ENCODE measurements at places on chromosomes 3 and 15. TPM values are rescaled to one million over a fixed set of nuclear protein-coding genes. Genes with fewer than 3 reads are reported as not detected.
A peak's percentile ranks its signal among the peaks of the same experiment; 100 is the strongest.

Gene CCR1
- total RNA-seq: not detected

DNA sequence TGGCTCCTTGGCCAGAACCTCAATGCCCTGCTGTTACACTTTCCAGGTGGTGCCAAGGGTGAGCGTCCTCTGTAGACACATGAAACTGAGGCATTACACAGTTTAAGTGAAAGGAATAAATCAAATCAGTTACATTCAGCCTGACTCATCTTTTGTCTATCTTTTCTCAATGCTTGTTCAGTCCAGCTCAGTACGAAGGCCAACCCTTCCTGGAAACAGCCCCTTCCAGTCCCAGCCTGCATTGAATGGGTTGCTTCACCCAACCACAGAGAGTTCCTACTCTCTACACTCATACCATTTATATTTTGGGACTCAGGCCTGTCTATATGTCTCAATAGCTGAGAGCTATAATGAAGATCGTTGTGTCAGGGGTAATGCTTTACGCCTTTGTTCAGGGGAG is 363.6 kb downstream of the RORA start:
- no peak for DNase-seq

DNA sequence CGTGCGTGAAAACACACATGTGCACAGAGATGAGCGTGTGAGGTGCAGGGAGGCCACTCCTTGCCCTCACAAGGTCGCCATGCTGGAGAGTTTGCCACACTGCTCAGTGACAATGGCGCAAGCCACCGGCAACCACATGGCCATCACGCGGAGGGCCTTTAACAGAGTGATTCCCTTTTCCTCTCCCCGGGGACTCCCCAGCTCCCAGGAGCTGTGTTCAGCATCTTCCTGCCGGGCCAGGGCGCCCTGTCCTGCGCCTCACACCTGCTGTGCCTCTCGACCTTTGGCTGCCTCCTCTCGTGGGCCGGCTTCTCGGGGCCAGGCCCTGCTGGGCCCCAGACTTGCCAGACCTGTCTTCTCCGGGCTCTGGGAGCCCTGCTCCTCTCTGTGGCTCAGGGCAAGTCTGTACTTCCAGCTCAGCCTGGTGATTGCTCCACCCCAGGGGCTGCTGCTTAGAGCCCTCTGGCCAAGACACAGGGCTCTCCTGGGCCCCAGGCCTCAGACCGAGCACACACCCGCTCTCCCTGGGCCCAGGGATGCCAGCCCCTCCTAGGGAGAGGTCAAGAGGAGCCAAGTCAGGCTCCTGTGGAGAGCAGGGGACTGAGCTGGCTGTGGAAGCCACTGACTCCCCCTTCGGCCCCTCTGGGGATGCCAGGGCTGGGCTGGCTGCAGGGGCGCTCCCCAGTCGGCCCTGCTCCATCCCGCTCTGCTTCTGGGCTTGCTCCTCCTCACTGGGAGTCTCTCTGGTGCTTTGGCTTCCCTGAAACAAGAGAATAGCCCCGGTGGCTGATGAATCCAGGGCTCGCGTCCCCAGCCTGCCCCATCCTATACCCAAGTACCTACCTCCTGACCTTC is 5.6 kb downstream of the CCDC9B start:
- no peak for DNase-seq

- DNase-seq: peak; percentile 41
Measured at GRCh38 chr15:55282284-55282833, 7.3 kb downstream of the RAB27A start.

DNA sequence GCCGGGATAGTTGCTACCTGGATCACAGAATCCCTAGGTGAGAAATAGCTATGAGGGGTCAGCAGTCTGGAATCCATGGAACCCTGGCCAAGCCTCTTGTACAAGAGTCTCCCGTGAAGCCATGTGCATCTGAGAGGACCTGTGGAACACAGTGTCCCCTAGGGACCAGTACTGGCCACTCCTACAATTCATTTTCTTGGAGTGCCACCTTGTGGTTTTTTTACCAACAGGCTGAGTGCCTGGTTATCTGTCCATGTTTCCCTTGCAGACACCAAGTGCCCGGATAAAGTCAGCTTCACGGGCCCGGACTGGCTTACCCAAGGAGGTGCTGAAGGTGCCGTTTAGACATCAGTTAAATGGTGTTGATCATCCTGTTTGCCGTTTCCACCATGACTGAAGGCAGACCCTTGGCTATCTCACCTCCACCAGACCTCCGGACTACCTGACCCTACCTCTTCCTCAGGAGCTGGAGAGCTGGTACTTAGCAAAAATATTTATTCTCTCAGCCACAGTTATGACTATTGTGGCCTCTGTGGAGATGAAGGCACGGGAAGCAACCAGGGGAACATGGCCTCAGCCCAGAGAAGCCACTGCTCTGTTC is 93.9 kb downstream of the RBPMS2 start:
- peak; percentile 83 for DNase-seq

Gene BCHE
- 20.4 TPM for total RNA-seq

Gene ACSBG1
- not detected for total RNA-seq

Gene GAP43
- total RNA-seq: not detected

GRCh38 chr3:67804578-67804977 is 150.2 kb upstream of the SUCLG2 start:
- no peak for DNase-seq

DNA sequence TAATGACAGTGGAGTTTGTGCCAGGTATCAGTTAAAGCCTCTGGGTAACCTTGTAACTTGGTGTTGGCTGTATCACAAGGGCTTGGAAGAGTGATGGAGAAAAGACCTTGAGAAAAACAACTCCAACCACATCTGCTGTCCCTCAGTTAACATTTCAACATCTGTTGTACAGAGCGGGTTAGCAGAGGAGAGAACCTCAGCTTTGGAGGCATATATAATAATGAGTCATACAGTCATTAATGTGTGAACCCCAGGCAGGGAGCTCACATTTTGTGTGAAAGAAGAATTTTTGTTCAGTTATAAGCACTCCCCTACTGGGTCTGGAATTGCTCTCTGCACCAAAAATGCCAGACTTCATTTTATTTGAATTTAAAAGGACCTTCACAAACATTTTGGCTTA is 439.5 kb downstream of the PDCD6IP start:
- no peak for DNase-seq

Gene SIAH2
- 26.9 TPM for total RNA-seq

Gene PCOLCE2
- total RNA-seq: 0.23 TPM

GRCh38 chr3:59605944-59606534 is 556.2 kb upstream of the CFAP20DC start:
- no peak for DNase-seq

Gene ACAP2
- 63.3 TPM for total RNA-seq

GRCh38 chr3:147401421-147401820 is 4.9 kb downstream of the ZIC4 start:
- DNase-seq: no peak

DNA sequence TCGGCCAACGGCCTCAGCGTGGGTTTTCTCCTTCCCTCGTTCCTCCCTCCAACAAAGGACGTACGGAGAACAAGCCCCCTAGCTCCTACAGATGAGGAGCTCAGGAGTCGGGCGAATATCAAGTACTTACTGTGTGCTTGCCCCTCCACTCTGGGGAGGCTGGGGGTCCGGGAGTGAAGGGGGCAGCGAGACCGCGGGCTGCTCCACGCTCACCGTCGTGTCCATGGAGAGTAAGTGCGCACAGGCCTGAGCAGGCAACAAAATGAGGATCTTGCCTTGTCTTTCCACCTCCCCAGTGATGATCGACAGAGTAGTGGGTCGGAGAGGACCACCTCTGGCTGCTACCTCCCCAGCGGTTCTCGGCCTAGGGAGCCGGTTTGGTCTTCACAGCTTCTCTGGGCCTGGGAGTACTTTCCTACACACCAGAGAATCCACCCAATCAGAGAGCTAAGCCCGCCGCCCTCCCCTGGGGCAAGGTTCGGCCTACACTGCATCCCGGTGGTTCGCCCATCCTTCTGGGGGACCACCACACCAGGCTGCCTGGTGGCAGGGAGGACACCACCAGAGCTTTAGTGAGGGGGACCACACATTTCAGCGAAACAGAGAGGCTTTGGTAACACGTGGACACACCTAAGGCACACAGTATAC is 603 bp upstream of the TRANK1 start:
- no peak for DNase-seq

DNA sequence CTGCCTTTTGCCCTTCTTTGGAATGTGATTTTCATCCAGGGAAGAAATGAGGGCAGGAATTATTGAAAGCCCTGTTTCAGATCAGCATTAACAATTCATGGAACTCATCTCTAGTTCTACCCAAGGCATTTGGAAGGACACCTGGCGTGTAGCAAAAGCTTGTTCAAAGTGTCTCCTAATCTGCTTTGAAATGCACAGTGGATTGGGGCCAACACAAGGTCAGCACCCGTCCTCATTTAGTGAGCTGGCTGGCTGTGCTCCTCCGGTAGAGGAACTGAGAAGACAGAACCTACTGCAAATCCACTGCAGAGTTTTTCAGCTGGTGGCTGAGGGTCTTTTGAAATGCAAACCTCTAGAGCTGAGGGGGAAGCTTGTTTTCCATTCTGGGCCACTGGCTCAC is 141.6 kb upstream of the STT3B start:
- no peak for DNase-seq

Gene PLCD1
- 19.7 TPM for total RNA-seq

Gene SYNPR
- total RNA-seq: not detected

GRCh38 chr15:36291501-36291900 is 287.9 kb upstream of the CDIN1 start:
- no peak for DNase-seq

Gene GNAT1
- not detected for total RNA-seq

Gene NAA50
- 201 TPM for total RNA-seq

DNA sequence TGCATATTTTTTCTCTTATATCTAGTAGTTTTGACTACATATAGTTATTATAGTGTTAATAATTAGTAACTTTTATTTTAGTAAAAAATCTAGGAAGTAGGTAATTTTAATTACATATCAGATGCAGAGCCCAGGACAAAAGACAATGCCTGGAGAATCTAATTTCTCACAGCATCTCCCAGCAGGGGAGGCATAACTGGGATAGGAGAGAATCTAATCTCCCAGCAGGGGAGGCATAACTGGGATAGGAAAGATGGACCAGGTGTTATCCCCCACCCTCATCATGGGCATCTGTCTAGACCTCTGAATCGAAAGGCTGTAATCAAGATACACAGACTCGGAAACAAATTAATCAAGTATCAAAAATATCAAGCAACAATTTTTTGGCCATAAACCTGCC is 58.2 kb downstream of the OSTN start:
- DNase-seq: no peak

- DNase-seq: no peak
Measured at GRCh38 chr3:103025880-103026279, 591.1 kb downstream of the ZPLD1 start.

DNA sequence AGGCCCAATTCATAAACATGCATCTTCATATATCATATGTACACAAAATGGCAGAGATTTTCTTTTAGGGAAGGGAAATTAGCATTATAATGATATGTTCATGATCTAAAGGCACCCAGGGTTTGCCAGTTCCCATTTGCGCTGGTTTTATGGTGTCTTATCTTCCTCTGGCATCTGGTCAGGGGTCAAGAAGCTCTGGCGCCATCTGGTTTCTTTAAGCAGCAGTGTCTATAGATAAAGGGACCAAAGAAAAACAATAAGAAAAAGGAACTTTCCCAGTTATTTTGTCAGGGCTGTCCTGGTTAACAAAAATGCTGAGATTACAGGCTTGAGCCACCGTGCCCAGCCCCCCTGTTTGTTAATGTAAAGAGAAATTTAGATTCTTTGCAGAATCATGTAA is 3.3 kb upstream of the DCP1A start:
- DNase-seq: peak; percentile 77

- peak; percentile 94 for DNase-seq
Measured at GRCh38 chr15:52730173-52730572, 51.0 kb upstream of the ATOSA start.

Gene TICRR
- total RNA-seq: 7.0 TPM

GRCh38 chr3:9250236-9250635 is 790 bp upstream of the SRGAP3 start:
- no peak for DNase-seq

Gene MINDY4B
- total RNA-seq: not detected

DNA sequence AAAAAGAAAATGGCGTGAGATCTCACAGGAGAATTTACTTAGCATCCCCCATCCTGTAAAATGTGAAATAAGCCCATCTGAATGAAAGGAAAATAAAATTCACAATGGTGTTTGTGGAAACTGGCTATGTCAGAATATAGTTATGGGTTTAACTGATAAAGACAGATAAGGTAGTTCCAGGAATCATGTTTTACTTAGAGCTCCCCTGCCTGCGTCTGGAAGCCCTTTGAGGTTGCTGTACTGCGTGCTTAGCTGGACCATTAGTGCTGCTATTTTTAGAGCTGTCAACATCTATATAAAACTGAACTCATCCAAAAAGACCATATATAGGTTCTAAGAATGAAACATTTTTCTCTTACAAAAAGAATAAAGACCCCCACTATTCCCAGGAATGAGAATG is 130.8 kb downstream of the LSAMP start:
- no peak for DNase-seq

DNA sequence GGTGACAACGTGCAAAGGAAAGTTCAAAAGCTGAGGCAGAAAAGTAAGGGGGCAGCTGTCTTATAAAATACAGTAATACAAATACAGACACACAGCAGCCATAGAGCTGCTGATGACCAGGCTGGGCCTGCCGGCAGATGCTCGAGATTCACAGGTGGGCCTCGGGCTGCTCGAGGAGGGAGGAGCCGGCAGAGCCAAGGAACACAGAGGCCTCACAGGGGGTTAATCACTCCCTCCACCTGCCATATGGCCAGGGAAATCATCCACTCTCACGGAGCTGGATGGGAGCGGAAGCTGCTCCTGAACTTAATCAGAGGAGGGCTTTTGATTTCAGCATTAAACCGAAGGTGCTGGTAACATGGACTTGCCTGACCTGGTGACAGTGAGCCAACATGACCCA is 29.6 kb upstream of the MGLL start:
- no peak for DNase-seq

- no peak for DNase-seq
Measured at GRCh38 chr3:146090521-146090920, 70.5 kb downstream of the PLOD2 start.

DNA sequence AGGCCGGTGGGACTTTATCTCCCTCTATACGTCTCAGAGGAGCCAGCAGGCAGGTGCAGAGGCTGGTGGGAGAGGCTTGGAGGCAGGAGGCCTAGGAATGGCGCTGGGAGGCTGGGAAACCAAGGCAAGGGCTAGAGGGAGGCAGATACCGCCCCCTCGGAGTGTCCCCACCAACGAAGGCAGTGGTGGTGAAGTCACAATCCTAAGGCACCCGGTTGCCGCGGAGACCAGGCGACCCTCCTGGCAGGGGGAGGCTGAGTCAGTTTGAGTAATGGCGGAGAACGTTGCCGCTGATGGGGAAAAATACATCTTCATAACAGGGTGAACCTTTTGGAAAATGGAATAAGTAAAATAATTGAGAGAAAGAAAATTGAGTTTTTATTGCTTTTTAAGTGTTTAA is 29.9 kb upstream of the CACNA2D2 start:
- no peak for DNase-seq

DNA sequence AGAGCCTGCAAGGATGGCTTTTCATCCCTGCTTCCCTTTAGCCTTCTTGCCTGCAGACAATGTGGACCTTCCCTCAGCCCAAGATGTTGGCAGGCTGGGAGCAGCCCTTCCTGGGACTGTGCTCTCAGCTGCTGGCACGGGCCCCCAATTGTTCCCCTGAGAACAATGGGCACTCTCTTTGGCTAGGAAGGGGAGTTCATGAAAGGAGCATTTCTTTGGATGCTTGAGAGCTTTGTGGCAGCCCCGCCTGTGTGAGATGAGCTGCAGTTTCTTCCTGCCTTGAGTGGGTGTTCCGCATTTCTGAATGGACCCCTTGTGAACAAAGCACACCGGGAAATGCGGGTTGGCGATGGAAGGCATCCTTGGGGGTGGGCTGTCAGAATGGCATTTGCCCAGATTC is 35.0 kb upstream of the BSN start:
- DNase-seq: peak; percentile 19

- peak; percentile 94 for DNase-seq
Measured at GRCh38 chr15:68277603-68278344, at the start of gene FEM1B. Gene FEM1B, plus strand, starts transcription at chr15:68277745. Its CDS starts 673 bp downstream, at chr15:68278418.

Gene CTXN2
- not detected for total RNA-seq
